ENCODE measurements at places on chromosomes 7 and 10. TPM values are rescaled to one million over a fixed set of nuclear protein-coding genes. Genes with fewer than 3 reads are reported as not detected.

The UCN3 gene
- total RNA-seq: not detected

The TMEM139 gene
- total RNA-seq: 0.34 TPM

DNA sequence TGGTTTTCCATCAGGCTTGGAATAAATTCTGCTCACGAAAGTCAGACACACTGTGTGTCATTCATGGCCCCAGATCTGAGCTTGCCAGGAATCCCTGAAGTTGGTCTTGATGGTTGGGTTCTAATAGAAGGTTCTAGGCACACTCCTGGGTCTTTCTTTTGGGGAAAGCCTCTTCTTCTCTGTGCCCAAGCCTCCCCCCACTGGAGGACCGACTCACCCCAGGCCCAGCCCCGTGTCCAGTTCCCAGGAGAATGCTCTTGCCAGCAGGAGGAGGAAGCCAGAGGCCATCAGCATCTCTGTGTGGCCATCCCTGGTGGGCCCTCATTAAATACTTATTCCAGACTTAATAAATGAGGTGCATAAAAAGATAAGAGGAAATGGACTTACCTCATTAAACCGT lies 548.0 kb downstream of the TCERG1L start:
- no peak for DNase-seq

The CYP51A1 gene
- 90.9 TPM for total RNA-seq

The ASL gene
- 39.6 TPM for total RNA-seq

DNA sequence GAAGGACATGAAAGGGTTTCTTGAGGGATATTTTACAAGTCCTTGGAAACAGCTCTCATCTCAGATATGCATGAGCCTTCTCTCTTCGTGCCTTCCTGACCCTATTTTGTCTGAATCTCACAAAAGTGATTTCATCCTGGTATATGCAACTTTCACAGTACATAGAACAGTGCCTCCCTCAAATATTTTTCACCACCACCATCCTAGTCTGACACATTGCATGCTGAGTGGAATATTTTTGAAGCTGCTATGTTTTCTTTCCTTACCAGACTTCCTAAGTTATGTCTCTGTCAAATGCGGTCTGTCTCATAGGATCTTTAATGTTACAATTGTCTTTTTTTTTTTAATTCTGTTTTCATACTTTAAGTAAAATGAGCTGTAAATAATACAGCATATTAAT lies 673.3 kb upstream of the LRRN3 start:
- DNase-seq: no peak

GRCh38 chr7:11355399-11356005 lies 381.8 kb downstream of the PHF14 start:
- DNase-seq: no peak

The EPO gene
- total RNA-seq: not detected

DNA sequence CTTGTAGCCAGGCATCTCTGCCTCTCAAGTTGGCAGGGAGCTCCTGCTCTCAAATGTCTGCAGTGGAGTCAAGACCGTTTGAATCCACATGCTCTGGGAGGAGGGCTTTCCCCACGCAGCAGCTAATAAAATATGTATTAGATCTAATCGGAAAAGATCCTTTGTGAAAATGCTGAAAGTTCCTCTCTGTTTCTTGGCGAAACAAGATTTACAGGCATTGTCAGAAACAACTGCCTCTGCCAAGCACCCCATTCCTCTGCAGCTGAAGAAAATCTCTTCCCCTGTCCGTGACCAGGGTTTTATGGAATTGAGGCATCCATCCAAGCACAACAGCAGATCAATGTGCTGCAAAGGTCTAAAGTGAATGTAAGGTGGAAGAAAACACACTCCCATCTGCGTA lies 165.8 kb downstream of the TCERG1L start:
- no peak for DNase-seq

- peak; percentile 41 for DNase-seq
Observed at GRCh38 chr7:12210179-12211053, 678 bp upstream of the TMEM106B start.

- DNase-seq: no peak
Observed at GRCh38 chr7:107233981-107234380, 65.2 kb downstream of the HBP1 start.

- no peak for DNase-seq
Observed at GRCh38 chr10:11115337-11115736, 97.7 kb downstream of the CELF2 start.

DNA sequence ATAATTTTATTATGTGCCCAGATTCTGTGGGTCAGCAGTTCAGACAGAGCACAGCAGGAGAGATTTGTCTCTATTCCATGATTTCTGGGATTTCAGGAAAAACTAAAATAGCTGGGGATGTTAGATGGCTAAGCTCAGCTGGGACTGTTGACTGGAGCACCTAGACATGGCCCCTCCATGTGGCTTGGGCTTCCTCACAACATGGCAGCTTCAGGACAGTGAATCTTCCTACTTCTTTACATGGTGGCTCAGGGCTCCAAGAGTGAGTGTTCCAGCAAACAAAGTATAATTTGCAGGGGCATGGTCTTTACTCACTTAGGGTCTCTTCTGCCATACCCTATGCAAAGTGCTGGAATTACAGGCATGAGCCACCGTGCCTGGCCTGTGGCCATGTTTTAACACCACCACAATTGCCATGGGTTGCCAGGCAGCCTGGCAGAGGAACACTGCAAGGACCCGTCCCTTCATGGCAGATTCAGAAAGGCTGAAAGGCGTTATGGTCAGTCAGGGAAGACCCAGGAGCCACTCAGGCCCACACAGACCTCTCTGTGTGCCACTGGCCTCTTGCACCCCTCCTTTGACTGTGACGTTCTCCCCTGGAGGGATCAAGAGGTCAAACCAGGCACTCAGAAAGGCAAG lies 50.8 kb upstream of the ZMIZ1 start:
- no peak for DNase-seq

- no peak for DNase-seq
Observed at GRCh38 chr10:100970914-100971811, 1.9 kb downstream of the SEMA4G start.

- DNase-seq: no peak
Observed at GRCh38 chr10:124212702-124213101, 119.3 kb upstream of the CHST15 start.

The C10orf71 gene
- total RNA-seq: not detected

DNA sequence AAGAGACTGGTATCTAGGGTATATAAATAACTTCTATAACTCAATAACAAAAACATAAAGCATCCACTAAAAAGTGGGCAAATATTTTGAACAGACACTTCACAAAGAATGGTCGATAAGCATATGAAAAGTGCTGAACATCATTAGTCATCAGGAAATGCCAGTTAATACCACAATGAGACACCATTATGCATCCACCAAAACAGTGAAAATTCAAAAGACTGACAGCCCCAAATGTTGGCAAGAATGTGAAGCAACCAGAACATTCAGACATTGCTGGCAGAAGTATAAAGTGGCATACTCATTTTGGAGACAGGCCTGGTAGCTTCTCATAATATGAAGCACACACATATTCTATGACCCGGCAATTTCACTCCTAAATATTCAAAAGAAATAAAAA lies 26.5 kb upstream of the GSAP start:
- no peak for DNase-seq

The OR9A2 gene
- total RNA-seq: 0.56 TPM

GRCh38 chr7:147432576-147432975 lies 1158.0 kb upstream of the C7orf33 start:
- DNase-seq: no peak

- no peak for DNase-seq
Observed at GRCh38 chr10:119198438-119198837, 8.9 kb upstream of the GRK5 start.

DNA sequence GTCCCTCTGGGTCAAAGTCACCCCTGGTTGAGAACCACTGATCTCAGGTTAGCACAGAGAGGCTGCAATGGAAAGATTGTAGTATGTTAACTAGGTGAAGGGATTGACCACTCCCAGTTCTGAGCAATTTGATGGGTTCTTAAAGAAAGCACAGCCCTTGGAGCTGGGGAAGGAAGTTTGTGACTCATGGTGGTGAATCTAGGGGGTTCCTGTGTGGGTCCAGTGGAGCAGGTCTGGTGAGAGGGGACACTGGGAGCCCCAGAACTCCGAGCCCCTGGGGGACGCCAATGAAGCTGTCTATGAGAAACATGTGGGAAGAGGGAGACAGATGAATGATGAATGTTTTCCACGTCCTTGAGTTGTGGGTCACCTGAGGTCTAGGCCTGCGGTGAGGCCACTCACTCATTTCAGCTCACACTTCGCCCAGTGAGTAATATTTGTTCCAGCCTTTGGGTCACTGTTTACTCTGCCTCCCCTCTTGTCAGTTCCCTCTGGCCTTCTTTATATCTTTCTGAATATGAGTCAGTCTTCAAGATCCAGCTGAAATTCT lies 341.9 kb downstream of the LRMDA start:
- DNase-seq: no peak

The FBXL13 gene
- total RNA-seq: 3.4 TPM

GRCh38 chr10:7866176-7866575 lies 47.9 kb downstream of the TAF3 start:
- DNase-seq: no peak

DNA sequence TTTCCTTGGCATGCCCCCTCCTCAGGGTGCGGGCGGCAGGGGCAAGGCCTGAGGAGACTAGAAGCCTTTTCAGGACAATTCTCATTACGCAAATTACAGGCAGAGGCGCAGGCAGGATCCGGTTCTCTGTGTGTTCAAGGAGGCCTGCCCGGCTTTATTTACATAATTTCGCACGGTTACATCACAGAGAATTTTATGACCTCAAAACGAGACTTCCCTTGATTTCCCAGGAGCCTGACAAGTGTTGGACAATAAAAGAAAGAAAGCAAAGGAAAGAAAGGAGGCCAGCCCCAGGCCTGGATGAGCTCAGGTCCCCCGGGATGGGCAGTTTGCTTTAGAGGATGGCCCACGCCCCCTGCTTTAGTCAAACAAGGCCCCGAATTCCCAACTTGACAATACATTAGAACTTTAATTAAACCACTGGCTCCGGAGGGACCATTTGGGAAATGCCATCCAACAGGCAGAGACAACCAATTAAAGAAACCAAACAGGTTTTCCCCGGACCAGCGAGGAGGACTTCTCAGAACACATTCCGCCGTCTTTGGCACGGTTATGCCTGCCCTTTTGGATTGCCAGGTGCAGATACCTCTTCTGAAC lies 2.9 kb downstream of the MNX1 start:
- DNase-seq: no peak

DNA sequence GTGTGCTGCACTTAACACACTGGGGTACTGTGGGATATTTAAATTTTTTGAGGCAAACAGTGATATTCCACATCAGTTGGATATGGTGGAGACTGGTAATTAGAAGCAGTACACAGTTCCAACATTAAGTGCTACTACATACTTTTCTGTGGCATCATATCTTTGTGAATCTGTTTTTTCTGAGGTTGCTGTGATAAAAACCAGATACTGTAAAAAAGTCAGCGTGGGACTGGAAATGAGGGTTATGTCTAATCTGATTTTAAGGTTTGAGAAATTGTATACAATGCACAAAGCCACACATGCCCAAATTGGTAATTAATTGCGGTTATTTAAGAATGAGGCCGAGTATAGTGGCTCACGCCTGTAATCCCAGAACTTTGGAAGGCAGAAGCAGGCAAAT lies 41.2 kb downstream of the TBC1D12 start:
- no peak for DNase-seq

GRCh38 chr7:114656466-114656865 lies 241.9 kb downstream of the FOXP2 start:
- DNase-seq: no peak

DNA sequence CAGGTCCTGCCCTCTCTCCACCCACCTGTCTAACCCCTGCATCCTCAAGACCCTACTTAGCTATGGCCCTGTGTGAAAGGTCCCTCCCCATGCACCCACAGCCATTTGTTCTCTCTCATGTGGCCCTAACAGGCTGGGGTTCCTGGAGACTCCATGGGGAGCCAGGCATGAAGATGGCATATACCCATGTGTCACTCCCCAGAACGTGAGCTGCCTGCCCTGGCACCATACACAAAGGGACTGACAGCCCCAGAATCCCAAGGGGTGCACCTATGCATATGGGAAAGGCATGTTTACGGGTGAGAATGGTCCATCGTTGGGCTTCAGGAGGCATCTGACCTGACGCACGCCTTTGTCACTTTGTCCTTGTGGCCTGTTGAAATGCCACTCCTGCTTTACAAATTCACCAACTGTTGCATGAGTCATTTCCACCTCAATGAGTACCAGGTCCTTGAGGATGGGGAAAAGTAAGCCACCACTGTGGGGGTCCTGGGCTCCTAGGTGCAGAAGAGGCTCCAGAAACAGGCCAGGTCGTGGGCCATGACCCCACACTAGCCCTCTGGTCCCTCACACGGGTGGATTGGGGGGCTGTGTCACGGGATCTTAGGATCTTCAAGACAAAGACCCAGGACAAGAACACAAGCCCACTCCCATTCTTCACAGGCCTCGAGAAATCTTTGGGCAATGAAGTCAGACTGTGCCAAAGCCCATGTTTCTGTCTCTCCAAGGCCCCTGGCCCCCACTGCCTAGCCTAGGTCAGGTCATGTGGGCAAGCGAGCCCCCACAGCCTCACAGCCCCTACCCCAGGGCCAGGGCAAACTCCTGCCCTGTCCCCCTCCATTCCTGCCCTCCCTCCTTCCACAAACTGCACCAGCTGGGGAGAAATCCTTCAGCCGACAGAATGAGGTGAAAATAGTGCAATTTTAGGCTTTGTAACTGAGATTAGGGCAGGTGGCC lies 8.6 kb downstream of the GPRIN2 start:
- DNase-seq: peak; percentile 13

GRCh38 chr10:12041766-12042408 lies 722 bp downstream of the UPF2 start:
- DNase-seq: peak; percentile 24

The SPDYE18 gene
- 0.71 TPM for total RNA-seq

GRCh38 chr10:13302821-13303555 lies 3.1 kb upstream of the PHYH start:
- no peak for DNase-seq

The RBP4 gene
- total RNA-seq: not detected

GRCh38 chr7:152512706-152513105 lies 76.9 kb upstream of the KMT2C start:
- no peak for DNase-seq

The INA gene
- total RNA-seq: not detected

- no peak for DNase-seq
Observed at GRCh38 chr7:82507365-82507975, 63.9 kb upstream of the CACNA2D1 start.

DNA sequence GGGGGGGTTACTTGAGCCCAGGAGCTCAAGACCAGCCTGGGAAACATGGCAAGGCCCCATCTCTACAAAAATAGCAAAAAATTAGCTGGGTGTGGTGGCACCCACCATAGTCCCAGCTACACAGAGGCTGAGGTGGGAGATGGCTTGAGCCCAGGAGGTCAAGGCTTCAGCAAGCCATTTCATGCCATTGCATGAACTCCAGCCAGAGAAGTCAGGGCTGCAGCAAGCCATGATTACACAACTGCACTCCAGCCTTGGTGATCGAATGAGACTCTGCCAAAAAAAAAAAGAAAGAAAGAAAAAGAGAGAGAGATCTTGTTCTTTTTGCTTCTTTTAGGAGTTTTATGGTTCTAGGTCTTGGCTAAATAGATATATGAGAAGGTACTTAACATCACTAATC lies 200.2 kb upstream of the PHYHIPL start:
- DNase-seq: no peak

The PHKG1 gene
- total RNA-seq: 2.0 TPM
